ENCODE measurements at places on chromosomes 2 and 18. TPM values are rescaled to one million over a fixed set of nuclear protein-coding genes. Genes with fewer than 3 reads are reported as not detected.

DNA sequence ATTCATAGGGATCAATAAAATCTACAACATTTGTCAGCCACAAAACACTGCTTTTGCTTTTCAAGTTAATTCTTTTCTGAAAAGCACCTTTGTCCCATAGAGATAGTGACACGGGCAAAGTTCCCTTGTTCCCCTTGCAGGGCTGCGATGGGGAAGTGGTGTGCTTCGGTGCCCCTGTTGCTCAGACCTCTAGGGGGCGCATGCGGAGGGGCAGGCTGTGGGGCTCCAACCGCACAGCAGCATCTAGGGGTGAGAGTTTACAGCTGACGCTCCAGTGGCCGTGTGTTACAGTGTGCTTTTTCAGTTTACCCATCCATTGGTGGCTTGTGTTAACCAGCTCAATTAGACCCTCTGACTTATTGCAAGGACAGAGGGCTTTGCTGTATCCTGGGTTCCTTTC is 1432.2 kb upstream of the ACVR2A start:
- DNase-seq, result no peak

DNA sequence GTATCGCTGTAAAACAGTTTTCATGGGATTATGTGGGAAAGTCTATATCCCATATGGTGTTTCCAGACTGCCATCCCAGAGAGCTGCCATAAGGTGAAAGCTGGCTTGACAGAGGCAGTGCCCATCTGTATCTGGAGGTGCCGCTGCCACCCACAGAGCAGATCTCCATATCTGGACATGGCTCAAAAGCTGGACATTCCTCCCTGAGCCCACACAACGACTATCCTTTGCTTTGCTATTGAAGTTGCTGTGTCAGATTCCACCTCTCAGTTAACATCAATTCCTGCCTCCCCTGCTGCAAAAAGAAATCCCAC is 55.2 kb downstream of the RND3 start:
- no peak for DNase-seq

GRCh38 chr2:96665083-96665569 is 22.6 kb downstream of the FER1L5 start:
- peak; percentile 68 for DNase-seq

DNA sequence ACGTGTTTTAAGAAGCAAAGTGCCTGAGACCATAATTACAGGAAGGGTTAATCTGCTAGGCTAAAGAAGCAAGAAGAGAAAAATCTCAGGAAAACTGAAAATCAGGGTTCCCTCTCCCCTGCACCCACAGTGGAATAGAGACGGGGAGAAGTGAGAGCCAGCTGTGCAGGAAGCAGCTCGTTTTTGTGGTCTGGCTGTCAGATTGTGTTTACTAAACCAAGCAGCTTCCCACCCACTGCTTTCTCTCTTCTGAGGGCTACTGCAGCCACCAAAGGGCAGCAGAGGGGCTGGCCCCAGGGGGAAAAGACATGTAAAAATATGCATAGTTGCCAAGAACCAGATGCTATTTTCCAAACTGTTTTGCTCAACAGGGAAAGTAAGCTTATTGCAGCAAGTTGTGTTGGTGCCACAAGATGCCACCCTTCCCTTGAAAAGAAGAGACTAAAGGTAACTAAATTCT is 72.6 kb upstream of the THUMPD2 start:
- no peak for DNase-seq

DNA sequence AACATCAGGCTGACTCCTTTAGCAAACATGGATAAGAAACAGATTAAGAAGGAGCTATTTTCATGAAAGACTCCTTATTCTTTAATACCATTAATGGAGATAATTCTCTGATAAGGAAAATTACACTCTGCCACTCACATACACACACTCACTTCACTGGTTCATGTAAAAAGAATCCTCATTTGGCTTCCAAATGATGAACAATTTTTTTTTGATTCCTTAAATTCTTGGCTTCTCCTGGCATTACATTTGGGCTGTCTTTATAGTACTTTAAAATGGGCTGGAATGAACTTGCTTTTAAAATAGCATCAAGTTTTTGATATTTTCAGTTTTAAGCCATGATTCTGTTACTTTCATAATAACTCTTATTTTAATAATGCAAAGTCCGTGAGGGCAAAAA is 328.6 kb downstream of the SLC8A1 start:
- no peak for DNase-seq

GRCh38 chr2:23602116-23602515 is 217.1 kb downstream of the KLHL29 start:
- no peak for DNase-seq

DNA sequence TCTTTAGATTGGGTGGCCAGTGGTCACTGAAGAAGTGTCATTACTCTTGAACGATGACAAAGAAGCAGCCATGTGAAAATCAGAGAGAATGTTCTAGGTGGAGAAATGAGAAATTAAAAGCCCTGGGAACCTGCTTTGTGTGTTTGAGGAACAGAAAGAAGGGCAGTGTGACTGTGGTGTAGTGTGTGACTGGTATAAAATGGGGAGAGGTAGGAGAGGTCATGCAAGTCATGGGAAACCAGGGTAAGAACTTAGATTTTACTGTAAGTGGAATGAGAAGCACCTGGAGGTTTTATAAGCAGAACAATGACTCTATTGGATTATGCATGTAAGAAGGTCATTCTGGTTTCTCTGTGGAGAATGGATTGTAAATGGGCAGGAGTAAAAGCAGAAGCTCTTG is 12.2 kb downstream of the ICOS start:
- DNase-seq, result no peak

DNA sequence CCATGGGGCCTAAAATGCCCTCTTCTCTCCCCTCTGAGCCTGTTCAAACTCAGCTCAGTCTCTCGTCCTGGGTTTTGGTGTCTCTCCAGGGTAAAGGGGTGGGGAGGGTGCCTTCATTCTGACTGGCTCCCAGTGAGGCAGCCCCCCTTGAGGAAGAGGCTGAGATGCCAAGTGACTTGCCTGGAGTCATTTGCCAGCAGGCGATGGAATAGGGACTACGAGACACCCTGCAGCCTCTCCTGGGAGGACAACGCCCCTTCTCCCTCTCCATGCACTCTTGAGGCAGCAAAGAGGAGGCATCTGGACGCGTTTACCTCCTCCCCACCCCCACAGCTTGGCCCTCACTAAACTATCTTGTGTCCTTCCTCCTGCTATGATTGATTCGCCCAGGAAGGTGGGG is 760 bp upstream of the STON1 start:
- DNase-seq, result no peak

GRCh38 chr2:45768208-45768607 is 116.7 kb downstream of the PRKCE start:
- no peak for DNase-seq

DNA sequence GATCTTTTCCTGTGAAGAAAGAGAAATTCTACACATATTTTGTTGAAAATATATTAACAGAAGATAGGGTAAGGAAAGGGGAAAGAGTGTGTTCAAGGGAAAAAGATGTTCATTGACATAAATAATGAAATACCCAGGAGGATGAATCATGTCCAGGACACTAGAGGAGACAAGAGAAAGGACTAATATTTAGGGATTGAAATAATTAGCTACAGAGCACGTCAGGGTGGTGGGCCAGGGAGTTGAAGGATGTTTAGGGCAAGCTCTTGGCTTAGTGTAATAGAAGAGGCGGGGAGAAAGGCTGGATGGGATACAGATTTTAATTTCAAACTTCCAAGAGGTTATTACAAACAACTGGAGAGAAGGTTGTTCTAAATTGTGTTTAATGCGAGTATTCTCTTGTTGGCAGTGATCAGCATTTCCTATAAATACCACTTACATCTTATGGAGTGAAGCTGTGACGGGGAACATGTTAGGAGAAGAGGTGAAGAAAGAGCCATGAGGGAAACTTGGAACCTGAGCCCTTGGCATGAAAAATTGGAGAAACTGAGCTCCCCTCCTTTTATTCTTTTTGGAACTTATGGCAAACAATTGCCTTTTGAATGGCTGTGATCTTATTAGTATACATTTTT is 36.6 kb upstream of the CETN1 start:
- no peak for DNase-seq

DNA sequence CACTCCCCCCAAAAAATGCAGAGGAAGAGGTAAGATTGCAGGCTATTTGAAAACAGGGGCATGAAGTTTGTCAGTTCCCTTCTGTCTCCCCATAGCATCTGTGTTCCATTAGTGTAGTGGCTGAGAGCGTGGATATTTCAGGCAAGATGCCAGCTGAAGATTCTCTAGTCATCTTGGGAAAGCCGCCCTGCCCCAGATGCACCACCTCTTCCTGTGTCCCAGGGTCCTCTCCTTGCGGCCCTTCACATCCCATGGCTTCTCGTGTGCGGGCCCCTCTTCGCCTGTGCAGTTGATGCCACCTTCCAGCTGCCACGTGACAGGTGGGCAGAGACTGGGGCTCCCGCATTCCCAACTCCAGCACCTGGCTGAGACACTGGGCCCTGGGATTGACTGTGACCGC is 16.1 kb downstream of the TMEM127 start:
- DNase-seq, result no peak

- peak; percentile 59 for DNase-seq
Observed at GRCh38 chr2:226030788-226031646, 631.5 kb downstream of the NYAP2 start.

DNA sequence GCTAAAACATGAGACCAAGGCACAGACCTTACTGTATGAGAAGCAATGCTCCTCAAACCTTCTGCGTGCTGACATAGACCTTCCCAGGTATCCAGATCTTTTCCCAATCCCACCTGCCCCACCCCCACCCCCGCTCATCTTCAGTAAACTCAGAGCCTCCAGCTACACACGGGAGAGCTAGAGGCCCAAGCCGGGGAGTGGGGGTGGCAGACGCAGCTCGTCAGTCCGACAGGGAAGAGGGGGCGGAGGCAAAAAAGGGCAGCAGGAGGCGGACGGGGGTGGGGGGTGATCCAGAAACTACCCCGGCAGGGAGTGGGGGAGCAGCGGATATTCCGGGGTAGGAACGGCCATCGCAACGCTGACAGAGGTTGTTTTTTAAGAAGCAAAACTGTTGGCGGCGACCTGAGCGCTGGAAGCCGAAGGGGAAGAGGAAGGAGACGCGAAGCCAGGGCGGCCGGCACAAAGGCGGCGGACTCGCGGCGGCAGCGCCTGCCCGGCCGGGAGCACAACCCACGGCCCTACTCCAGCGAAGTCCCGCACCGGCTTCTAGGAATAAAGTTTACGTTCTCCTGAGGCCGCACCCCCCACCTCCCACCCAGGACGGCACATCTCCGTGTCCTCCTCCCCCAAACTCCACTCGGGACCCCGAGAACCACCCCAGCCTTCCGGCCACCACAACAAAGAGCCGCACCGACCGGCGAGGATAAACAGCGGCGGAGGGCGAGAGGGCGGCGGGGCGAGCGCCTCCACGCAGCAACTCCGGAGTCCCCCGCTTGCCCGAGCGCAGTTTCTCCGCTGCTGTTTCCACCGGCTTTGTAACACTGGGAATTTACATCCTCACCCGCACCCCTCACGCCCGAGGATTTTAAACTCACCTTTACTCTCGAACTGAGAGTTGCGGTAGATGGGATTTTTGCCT is 722 bp downstream of the BAZ2B start:
- DNase-seq, result peak; percentile 88

- no peak for DNase-seq
Observed at GRCh38 chr2:69159986-69160385, 147.0 kb downstream of the ANTXR1 start.

- DNase-seq, result no peak
Observed at GRCh38 chr2:64234150-64234549, 89.9 kb upstream of the PELI1 start.

DNA sequence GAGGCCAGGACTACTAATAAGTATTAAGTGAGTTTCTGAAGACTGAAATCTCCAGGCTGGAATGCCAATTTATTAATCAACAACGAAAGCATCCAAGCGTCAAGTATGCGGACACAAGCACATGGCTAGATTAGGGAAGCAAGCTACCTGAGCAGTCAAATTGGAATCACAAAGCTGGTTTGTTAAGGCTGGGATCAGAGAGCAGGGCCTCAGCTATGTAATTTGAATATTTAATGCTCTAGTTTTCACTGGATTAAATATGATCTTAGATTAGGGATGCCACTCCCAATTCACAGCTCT is 5.7 kb downstream of the CCL20 start:
- DNase-seq, result peak; percentile 15

DNA sequence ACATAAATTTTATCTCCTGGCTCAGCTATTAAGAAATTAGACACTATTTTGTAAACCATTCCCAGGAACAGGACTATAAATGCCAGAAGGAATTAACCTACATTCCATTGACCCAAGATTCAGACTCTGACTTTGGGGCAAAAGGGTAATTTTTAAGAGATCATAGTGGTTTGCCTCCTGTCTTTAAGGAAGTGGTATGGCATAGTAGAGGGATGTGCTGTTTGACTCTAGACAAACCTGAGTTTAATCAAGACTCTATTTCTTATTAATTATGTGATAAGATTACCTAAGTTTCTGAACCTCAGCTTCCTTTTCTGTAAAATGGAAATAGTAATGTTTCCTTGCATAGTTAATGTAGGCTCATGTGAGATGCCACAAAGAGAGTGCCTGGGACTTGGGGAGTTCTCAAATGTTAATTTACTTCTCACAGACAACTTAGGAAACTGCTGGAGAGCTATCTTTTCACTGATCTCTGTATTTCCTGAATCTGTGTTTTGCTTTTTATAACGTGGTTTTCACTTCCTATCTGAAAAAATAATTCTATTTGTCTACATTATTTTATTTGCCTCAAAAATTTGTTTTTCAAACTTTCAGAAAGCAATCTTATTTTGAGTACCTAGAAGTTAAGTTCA is 11.9 kb upstream of the SLC40A1 start:
- no peak for DNase-seq

- DNase-seq, result no peak
Observed at GRCh38 chr2:180130403-180130802, 123.3 kb upstream of the CWC22 start.

- DNase-seq, result no peak
Observed at GRCh38 chr18:13471198-13471845, 252.8 kb downstream of the LDLRAD4 start.

DNA sequence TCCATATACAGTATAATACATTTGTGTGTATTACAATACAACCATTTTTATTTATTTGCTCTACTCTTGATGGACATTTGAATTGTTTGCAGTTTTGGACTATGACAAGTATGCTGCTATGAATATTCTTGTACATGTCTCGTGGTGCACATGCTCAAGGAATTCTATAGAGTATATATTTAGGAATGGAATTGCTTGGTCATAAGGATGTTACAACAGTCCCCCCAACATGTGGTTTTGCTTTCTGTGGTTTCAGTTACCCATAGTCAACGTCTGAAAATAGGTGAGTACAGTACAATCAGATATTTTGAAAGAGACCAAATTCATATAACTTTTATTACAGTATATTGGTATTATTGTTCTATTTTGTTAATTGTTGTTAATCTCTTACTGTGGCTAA is 24.1 kb upstream of the PLEKHM3 start:
- DNase-seq, result no peak

The HMSD gene
- 11.9 TPM for total RNA-seq

The NTSR2 gene
- total RNA-seq, result not detected

The SCYGR7 gene
- total RNA-seq, result not detected
